ENCODE measurements at places on chromosomes 16 and 17. TPM values are rescaled to one million over a fixed set of nuclear protein-coding genes. Genes with fewer than 3 reads are reported as not detected.

Gene TBC1D3I
- total RNA-seq, result under 0.01 TPM

Gene ITGA2B
- 0.82 TPM for total RNA-seq

Gene NLRC3
- total RNA-seq, result 0.41 TPM

DNA sequence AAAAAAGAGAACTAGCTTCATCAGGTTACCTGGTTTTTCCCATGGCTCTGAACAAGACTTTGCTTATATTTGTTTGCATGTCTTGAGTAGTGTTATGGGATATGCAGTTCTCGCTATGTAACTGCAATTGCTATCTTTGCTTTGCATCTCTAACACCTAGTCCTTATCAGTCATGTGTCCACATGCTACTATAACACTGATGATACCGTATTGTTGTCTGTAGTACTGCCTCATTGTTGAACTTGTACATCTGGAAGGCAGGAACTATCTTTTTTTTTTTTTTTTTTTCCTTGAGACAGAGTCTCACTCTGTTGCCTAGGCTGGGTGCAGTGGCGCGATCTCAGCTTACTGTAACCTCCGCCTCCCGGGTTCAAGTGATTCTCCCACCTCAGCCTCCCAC is 2.5 kb downstream of the PSME3 start:
- no peak for DNase-seq
